ENCODE measurements at places on chromosomes 2 and 18. TPM values are rescaled to one million over a fixed set of nuclear protein-coding genes. Genes with fewer than 3 reads are reported as not detected.

Gene CHST9
- total RNA-seq, result 0.82 TPM

- no peak for DNase-seq
These were observed 3.5 kb downstream of the CPO start for GRCh38 chr2:206942592-206943478.

DNA sequence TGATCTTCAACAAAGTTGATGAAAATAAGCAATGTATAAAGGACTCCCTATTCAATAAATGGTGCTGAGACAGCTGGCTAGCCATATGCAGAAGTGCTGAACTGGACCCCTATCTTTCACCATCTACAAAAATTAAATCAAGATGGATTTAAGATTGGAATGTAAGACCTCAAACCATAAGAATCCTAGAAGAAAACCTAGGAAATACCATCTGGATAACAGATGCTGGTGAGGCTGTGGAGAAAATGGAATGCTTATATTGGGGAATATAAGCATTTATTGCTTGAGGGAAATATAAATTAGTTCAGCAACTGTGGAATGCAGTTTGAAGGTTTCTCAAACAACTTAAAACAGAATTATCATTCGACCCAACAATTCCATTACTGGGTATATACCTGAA, 89.6 kb downstream of the GCA start:
- DNase-seq, result no peak

DNA sequence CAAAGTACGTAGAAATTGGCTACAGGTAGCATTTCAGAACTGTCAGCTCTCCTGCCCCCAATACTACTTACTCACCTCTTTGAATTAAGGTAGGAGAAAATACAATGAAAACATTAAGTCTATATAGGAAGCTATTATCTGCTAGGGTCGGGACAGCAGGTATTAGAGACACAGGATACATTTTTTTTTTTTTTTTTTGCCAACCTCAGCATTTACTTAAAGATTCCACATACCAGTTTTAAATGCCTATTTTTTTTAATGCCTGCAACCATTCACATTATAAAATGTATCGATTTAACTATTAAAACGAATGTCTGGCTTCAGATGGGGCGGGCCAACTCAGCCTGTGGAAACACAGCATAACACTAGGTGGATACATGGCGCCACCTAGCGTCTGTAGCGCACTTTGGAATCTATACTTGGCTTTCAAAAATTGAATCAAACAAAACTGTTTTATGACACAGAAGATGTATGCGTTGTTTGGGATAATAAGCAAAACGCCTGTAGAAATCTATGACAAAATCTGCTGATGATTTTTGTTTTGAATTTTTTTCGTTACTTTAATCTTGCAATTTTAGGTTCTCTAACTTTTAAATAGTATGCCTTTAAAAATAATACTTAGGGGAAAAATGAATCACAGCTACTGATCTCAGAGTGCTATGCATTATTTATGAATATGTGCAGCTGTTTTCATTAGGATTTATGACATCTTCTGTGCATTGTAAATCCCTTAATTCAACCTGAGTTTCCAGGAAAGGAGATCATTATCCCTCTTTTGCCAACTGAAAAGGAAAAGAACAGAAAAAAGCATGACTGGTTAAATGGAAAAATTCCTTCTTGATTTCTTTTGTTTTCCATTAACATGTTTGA, 261.0 kb downstream of the NYAP2 start:
- DNase-seq, result peak; percentile 55

Gene SMAD7
- 67.4 TPM for total RNA-seq

GRCh38 chr2:177905640-177906039, 166.9 kb downstream of the PDE11A start:
- no peak for DNase-seq

- no peak for DNase-seq
These were observed 62.5 kb downstream of the FAM228A start for GRCh38 chr2:24237313-24237712.

DNA sequence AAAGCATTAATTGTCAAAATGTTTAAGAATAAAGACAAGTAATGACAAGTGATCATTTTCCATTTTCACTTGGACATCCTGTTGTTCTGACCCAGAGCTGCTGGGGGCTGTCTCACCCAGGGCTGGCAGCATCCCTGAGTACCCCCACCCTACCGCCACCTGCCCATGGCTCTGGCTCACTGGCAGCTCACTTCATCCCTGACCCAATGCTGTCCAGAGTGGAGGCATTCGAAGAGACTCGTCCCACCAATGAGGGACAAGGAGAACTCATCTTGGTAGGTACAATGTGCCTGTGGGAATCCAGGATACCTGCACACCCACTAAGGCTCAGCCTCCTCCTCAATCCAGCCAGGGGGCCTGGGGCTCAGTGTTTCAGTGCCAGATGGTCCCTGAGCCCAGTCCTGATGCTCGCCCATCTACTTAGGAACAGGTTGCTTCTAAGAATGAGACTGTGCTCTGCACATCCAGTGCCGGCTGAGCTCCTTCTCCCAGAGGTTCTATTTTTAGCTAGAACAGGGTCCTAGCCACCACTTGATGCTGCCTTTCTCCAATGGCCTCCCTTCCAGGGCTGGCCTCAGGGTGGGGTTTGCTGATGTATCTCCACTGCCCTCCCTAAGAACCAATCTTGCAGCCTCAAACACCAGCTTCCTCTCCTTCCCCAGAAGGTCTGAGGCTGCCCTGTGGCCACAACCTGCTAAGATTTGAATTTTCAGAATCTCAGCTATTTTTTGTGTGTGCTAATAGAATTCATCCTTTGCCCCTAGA, 53.7 kb downstream of the ADD2 start:
- DNase-seq, result no peak

GRCh38 chr18:60870261-60871153, 462.7 kb upstream of the CDH20 start:
- no peak for DNase-seq

DNA sequence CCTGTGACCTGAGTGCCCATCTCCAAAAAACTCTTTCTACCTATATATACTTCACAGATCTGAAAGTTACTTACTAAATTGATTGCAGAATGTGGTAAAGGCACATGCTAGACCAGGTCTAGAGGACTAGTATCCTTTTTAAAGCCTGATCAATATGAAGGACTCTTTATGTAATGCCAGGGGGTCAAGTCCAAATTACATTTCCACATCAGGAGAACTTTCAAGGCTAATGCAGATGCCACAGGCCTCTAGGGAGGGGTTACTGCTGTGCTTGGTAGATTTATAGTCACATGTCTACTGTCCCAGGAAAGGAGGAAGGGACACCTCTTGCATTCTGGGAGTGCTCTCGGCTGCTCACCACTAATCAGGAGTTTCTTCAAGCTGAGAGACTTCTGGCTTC, 118.4 kb upstream of the NOSTRIN start:
- no peak for DNase-seq

- DNase-seq, result no peak
These were observed 546.7 kb upstream of the ID2 start for GRCh38 chr2:8134985-8135682.

DNA sequence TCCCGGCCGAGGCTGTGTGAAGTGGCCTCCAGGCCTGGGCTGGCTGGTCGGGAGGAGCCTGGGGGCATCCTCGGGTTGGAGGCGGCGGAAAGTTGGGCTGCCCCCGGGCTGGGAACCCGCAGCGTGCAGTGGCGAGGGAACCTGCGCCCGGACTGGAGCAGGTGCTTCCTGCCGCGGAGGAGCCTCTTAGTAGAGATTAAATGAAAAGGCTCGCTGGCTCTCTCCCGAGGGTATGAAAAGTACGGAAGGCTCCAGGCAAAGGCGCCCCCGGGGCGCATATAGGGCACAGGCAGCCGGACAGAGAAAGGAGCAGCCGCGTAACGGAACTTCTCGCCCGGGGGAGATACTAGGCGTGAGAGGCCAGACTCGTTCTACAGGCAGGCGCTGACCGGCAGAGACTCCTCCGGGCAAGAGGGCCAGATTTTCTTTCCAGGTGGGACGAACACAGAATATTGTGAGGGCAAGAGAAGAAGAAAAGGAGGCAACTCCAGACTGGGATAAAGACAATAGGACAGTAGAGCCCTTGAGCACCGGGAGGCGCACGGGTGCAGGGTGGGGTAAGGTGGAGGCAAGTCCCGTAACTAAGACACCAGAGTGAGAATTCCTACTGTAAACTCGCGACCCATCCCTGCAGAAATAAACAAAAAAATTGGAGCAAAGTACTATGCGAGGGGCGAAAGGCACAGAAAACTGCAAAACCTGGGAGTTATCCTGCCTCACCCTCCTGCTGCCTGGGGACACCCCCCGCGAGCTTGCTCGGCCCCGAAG, 816 bp downstream of the CDH2 start:
- DNase-seq, result no peak

- peak; percentile 57 for DNase-seq
These were observed 1.2 kb downstream of the ST3GAL5 start for GRCh38 chr2:85887566-85888019.

GRCh38 chr2:10172033-10172871, 49.7 kb downstream of the RRM2 start:
- DNase-seq, result no peak

Gene COBLL1
- total RNA-seq, result 19.5 TPM

GRCh38 chr2:24861500-24861899, 58.5 kb downstream of the ADCY3 start:
- DNase-seq, result no peak

DNA sequence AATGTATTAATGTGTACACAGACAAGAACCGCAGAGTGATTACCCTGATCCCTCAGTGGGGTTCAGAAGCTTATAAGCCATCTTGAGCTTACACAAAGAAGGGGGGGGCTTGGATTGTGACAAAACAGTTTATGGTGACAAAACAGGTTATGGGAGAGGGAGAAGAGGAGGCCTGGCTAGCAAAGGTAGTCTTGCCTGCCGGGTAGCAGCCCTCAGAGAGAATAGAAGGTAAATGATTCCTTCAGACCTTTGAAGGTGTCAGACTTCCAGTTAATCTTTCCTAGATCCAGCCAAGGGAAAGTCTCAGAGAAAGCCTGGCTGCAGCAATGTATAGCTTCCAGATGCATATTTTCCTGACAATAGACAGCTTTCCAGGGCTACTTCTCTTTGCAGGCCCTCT, 44.6 kb upstream of the RAPH1 start:
- no peak for DNase-seq

Gene APCDD1
- total RNA-seq, result 15.2 TPM

GRCh38 chr2:111897924-111898702, at the start of gene MERTK:
Gene MERTK, plus strand, starts transcription at chr2:111898607. Its CDS starts 129 bp downstream, at chr2:111898736.
- DNase-seq, result peak; percentile 75

DNA sequence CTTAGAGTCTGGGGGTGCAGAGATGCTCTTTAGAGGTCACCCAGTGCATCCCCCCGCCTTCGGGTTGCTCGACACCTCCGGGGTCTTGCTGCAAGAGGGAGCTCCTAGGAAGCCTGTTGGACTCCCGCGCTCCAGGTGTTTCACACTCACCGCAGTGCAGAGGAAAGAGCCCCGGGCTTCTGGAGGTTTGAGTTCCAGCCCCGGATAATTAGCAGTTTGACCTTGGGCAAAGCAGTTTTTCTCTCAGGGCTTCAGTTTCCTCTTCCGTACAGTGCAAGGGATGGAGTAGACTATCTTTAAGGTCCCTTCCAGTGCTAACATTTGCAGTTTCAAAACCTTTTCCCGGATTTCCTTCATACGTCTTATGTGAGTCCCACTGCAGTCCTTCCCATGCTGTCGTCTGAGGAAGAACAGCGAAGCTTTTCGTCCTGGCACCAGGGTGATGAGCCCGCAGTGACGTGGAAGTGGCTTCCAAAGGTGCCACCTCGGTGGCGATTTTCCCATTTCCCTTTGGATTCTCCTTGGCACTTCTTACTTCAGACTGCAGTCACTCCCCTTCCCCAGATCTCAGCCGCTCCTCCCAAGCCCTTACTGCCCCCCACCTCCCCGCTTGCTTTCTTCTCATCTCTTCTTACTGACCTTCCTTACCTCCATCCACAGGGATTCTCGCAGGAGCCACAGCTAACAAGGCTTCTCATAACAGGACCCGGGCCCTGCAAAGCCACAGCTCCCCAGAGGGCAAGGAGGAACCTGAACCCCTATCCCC, 585 bp downstream of the PNKD start:
- peak; percentile 83 for DNase-seq

Gene SLC16A14
- 3.4 TPM for total RNA-seq

DNA sequence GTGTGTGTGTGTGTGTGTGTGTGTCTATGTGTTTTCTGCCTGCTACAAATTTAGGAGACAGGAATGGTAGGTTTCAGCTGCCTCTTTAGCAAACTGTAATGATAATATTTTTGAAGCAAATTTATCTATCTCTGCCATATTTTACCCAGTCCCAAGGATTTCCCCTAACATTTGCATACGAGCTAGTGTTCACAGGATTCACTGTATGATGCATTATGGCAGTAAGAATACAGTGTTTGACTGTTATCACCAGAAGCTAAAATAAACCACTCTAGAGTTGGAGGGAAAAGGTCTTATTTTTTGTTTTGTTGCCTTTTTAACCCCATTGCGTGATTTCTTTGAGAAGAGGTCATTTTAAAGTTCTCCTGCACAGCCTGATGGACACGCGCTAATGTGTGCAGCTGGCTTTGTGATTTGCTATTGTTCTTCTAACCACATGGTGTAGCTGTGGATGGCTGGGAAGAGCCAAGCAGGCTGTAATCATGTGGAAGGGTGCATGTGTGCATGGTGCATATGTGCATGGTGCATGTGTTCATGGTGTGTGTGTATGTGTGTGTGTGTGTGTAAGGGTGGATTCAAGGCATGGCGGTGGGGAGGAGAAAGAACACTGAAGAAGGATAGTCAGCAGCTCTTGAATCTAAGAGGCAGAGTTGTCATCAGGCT, 62.4 kb downstream of the PLB1 start:
- no peak for DNase-seq

Gene SERPINB3
- total RNA-seq, result not detected

Gene TMEM247
- not detected for total RNA-seq

DNA sequence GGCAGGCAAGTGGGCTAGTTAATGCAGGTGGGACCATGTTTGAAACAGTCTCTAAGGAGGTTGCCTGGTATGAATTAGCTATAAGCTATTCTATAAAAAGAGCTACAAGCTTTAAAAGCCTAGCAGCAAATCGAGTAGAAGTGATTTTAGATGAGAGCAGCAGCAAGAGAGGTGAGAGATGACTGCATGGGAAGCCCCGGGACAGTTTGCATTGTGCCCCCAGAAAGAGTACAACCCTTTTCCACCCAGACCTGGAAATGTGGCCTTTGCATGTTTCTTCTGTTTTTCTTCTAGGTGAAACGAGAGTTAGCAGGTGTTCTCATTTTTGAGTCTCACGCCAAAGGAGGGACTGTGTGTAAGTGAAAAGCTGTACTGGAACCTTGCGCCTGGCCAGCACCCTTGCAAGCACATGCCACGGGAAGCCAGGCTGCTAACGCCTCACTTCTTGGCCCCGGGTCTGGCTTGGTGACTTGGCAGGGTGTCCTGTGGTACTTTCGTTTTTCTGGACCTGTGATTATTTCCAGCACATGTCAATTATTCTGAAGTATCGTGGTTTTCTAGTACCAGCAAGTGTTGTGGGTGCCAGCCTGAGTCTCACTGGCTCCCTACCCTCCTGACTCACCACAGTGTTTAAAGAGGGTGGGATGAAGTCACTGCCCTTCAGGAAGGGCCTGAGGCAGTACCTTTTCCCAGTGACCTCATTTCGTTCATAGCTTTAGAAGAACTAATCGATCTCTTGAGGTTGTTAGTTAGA, 90.3 kb upstream of the MAP3K20 start:
- no peak for DNase-seq

GRCh38 chr2:179861416-179862067, at the start of gene ZNF385B:
Gene ZNF385B, minus strand, starts transcription at chr2:179861612.
- peak; percentile 39 for DNase-seq

GRCh38 chr2:41206004-41206403, 754.1 kb upstream of the SLC8A1 start:
- DNase-seq, result no peak

- no peak for DNase-seq
These were observed 932.2 kb upstream of the FANCL start for GRCh38 chr2:59173325-59173724.

All from mucosa of descending colon (tissue), 3 donors.